Activated T-helper 1 cell treated with anti-CD3 and anti-CD28 coated beads, Interleukin-12 subunit alpha, Interleukin-12 subunit beta, Interleukin-2, Interleukin-4 antibody, amounts not matched to agents 30 ng/mL and 10 ng/mL and 1 ng/mL, durations not matched to agents 14 hours and 24 hours and 36 hours (primary cell): ENCODE measurements at places on chromosomes 7 and 10. TPM values are rescaled to one million over a fixed set of nuclear protein-coding genes. Genes with fewer than 3 reads are reported as not detected.

Gene FAM221A
- total RNA-seq = 9.4 and 9.9 TPM in 2 replicates

Gene LIPJ
- not detected in 2 replicates for total RNA-seq

Gene NPSR1
- not detected in 2 replicates for total RNA-seq

Gene SND1
- 281 and 292 TPM in 2 replicates for total RNA-seq

Gene AGAP5
- total RNA-seq = 10.2 and 11.0 TPM in 2 replicates

Gene EBF3
- not detected in 2 replicates for total RNA-seq

Gene PAPOLB
- not detected in 2 replicates for total RNA-seq

Gene EPO
- total RNA-seq = not detected in 2 replicates

Gene SPAM1
- total RNA-seq = not detected in 2 replicates

Gene GPR22
- not detected in 2 replicates for total RNA-seq

Gene NME8
- not detected in 2 replicates for total RNA-seq

Gene CARD11
- 120 and 128 TPM in 2 replicates for total RNA-seq

Gene PRRT4
- total RNA-seq = 0.10 and 0.21 TPM in 2 replicates

Gene LRRC17
- 0.17 TPM in 1 of 2 replicates, not detected in the other for total RNA-seq

Gene TMEM229A
- total RNA-seq = not detected in 2 replicates

Gene CWF19L1
- total RNA-seq = 37.3 and 42.6 TPM in 2 replicates

Gene INA
- total RNA-seq = 1.5 TPM in 2 replicates

Gene ZNF239
- 1.4 and 1.7 TPM in 2 replicates for total RNA-seq

Gene SLC39A12
- total RNA-seq = not detected in 2 replicates

Gene PKD1L1
- 0.07 TPM in 1 of 2 replicates, not detected in the other for total RNA-seq

Gene SH2B2
- 2.1 and 2.6 TPM in 2 replicates for total RNA-seq

Gene CPA2
- total RNA-seq = not detected in 2 replicates

Gene BMPER
- total RNA-seq = not detected in 2 replicates

Gene GPER1
- not detected in 2 replicates for total RNA-seq

Gene CTBP2
- total RNA-seq = 0.13 and 0.39 TPM in 2 replicates

Gene GPR26
- total RNA-seq = not detected in 2 replicates

Gene ADAMTS14
- total RNA-seq = 0.21 and 0.37 TPM in 2 replicates

Gene CHAT
- 0.54 and 0.83 TPM in 2 replicates for total RNA-seq

Gene PPP1R17
- total RNA-seq = not detected in 2 replicates

Gene NUP205
- 110 and 121 TPM in 2 replicates for total RNA-seq

Gene WDR86
- total RNA-seq = not detected in 2 replicates

Gene DNAJC1
- total RNA-seq = 24.8 and 26.2 TPM in 2 replicates

Gene OPN1SW
- not detected in 2 replicates for total RNA-seq

Gene PRSS37
- total RNA-seq = not detected in 2 replicates

Gene OR6B1
- total RNA-seq = not detected in 2 replicates

Gene CHST15
- 0.15 and 0.18 TPM in 2 replicates for total RNA-seq

Gene CPN1
- total RNA-seq = not detected in 2 replicates

Gene EPHB4
- total RNA-seq = 2.4 and 2.8 TPM in 2 replicates

Gene PIK3AP1
- total RNA-seq = 8.2 and 9.9 TPM in 2 replicates

Gene ZNF727
- 0.12 TPM in 1 of 2 replicates, not detected in the other for total RNA-seq

Gene MMP21
- total RNA-seq = not detected in 2 replicates
